ENCODE measurements at places on chromosomes 5 and 9.

- DNase-seq: no peak
Observed at GRCh38 chr9:100555471-100555870, 22.4 kb upstream of the CAVIN4 start.

GRCh38 chr5:95087816-95088317 is 197.0 kb downstream of the MCTP1 start:
- DNase-seq: no peak

DNA sequence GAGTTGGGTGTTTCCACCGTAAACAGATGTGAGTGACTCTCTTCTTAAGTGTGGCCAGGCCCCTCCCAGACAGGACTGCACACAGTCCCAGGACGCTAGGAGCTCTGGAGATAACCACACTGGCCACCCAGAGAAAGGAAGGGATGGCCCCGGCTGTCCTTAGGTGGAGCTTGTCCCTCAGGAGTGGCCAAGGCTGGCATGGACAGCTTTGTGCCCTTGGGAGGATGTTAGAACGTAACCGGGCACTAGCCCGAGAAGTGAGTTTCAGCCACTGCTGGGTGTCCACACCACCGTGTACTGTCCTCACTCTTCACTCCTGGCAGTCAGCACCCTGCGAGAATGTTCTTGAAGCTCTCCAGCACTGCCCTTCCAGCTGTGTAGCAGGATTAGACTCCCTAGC is 35.8 kb upstream of the FCN2 start:
- DNase-seq: no peak

GRCh38 chr5:94094793-94095441 is 353.5 kb upstream of the POU5F2 start:
- no peak for DNase-seq

GRCh38 chr5:73625944-73626811 is at the start of gene ARHGEF28:
ARHGEF28 (plus strand) TSS chr5:73626196; CDS start chr5:73684852, 58,656 bp downstream.
- DNase-seq: no peak

GRCh38 chr9:33924978-33925797 is 108.2 kb downstream of the UBE2R2 start:
- DNase-seq: no peak

DNA sequence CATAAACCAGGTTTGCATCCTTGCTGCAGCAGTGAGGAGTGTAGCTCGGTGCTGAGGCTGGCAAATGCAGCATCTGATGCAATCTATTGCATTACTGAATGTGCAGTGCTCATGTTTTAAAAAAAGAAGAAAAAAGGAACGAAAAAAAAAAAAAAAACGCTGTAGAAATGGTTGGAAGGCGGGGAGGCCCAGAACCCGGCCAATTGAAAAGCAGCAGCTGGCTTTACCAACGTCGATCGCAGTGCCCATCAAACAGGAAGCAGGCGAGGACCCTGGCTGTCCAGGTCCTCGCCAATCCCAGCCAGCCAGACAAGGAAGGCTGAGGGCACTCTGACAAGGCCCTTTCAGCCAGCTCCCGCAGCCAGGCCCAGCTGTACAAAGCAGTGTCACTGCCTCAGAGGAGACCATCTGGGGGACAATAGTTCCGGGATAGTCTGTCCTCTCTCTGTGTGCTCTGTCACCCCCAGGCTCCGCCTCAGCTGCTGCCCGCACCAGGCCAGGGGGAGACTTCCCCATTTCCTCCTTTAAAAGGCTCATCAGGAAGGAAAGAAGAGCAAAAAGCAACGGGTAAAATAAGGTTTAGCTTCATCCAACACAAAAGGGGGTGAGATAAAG is 21.8 kb upstream of the CPEB4 start:
- DNase-seq: no peak

All from activated gamma-delta T cell treated with anti-CD3 and anti-CD28 coated beads, Interleukin-2, amount 50 U/mL, for 16 hours (primary cell).